ENCODE measurements at places on chromosomes 7 and 10.

GRCh38 chr7:114428211-114428610, 13.6 kb downstream of the FOXP2 start:
- no peak for DNase-seq

- DNase-seq, result no peak
These were observed 88.3 kb downstream of the NRCAM start for GRCh38 chr7:108367946-108368345.

GRCh38 chr10:17228091-17229015, at the start of gene VIM:
Gene VIM (plus strand): TSS chr10:17228241. CDS start chr10:17229423, 1,182 bp downstream.
- DNase-seq, result peak; percentile 10

- DNase-seq, result no peak
These were observed 277.8 kb downstream of the EXOC4 start for GRCh38 chr7:133530682-133531081.

DNA sequence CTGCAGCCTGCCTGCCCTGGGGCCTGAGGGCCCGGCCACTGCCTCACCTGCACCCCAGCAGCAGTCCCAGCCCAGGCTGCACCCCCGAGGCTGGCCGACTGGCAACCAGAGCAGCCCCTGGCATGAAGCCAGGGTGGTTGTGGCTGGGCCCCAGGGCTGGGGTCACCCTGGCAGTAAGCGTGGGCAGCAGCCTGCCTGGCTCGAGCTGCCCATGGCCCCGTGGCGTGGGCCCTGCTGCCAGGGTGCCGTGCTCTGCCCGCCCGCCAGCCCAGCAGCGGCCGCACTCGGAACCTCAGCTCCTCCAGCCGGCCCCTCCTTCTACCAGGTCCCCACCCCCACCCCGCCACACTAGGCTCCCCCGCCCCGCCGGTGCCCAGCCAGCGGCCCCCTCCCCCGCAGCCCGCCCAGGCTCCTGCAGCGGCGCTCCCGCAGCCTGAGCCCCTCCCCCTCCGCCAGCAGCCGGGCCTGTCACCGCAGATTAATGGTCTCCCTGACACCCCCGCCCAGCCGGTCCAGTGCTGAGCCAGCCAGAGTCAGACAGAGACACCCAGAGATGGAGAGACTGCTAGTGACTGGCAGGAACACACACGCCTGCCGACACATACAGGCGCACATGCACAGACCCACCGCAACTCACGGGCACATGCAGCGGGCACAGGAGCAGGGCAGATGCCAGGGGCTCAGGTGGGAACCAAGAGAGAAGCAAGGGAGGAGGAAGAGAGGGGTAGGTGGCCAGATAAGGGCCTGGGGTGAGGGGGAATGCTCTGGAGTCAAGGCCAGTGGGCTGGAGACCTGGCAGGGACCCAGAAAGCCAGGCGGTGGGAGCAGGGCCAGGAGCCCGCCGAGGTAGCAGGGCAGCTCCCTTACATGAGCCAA, 22.4 kb downstream of the KCNH2 start:
- DNase-seq, result peak; percentile 82

DNA sequence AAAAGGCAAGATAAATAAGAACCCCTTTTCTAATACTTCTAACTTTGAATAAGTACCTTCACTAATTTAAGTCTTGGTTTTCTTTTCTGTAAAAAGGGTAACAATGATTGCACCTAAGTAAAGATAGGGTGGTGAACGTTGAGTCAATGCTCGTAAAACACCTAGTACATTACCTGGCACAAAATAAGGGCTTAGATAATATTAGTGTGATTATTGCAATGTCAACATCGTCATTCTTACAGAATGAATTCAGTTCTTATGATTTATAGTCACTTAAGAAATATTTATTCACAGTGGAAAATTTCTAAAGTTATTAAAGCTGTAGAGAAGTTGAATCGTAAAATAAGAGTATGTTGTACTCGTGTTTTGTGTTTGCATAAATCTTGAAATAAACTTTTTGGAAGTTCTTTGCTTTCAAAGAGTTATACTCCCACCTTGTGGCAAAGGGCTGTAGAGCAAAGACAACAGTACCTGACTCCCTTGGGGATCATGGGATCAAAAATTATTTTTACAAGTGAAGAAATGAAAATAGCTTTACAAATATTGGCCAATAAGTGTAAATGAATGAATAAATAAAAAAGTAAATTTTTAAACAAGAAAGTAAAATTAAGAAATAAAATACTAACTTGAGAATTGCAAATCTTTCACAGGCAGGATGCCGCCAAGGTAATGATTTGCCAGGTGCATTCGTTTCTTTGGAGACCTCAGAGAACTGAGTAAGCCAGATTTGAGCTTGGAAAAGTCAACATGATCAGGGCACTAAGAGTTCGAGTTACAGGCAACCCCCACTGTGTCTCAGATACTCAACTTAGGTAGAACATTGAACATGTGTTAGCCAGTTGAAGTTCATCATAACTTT, 285.8 kb upstream of the CACNA2D1 start:
- DNase-seq, result no peak

DNA sequence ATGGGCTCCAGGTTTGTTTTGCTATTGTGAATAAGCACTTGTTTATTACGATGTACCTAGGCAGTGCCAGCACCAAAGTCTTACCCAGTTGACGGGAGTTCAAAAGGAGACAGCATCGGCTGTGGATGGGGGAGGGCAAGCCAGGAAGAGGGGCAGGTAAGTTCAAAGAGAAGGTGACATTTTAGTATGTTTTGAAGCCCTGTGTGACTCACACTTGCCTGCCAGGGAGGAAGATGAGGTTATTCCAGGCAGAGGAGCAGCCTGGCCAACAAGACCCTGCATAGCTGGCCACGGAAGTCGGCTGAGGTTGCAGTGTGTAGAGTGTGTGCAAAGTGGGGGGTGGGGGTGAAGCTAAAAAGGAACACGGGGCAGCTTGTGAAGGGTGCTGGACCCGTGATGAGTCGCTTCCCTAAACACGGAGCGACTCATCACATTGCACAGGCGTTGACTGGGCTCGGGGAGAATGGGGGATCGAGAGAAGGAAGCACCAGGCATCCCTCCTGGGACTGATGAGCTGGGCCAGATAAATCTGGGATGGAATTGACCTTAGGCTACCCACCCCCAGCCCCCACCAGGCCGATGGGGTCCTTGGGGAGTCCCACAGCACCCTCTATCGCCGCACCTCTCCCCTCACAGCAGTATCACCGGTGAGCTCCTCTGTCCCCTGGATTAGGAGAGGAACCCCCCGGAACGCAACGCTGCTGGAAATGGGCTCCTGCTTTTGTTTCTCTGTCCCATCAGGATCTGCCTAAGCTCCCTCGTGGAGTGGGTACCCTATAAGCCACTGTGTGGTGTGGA, 97.9 kb upstream of the IKZF1 start:
- no peak for DNase-seq

DNA sequence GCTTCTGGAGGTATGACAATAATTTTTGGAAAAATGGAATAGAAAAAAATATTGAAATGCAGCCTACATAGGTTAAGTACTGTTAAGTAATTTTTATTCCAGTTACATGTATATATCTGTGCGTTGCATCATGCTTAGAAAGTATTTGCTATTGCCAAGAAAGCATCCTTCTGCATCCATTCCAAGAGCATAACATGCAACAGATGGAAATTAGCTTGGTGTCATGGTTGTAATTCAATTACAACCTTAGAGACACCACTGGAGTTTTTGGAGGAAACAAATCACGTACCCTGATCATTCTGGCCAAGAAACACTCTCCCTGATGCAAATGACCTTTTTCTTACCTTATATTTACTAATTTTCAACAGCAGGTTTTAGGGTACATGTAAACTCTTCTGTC, 1.7 kb downstream of the AKR1B1 start:
- DNase-seq, result no peak

DNA sequence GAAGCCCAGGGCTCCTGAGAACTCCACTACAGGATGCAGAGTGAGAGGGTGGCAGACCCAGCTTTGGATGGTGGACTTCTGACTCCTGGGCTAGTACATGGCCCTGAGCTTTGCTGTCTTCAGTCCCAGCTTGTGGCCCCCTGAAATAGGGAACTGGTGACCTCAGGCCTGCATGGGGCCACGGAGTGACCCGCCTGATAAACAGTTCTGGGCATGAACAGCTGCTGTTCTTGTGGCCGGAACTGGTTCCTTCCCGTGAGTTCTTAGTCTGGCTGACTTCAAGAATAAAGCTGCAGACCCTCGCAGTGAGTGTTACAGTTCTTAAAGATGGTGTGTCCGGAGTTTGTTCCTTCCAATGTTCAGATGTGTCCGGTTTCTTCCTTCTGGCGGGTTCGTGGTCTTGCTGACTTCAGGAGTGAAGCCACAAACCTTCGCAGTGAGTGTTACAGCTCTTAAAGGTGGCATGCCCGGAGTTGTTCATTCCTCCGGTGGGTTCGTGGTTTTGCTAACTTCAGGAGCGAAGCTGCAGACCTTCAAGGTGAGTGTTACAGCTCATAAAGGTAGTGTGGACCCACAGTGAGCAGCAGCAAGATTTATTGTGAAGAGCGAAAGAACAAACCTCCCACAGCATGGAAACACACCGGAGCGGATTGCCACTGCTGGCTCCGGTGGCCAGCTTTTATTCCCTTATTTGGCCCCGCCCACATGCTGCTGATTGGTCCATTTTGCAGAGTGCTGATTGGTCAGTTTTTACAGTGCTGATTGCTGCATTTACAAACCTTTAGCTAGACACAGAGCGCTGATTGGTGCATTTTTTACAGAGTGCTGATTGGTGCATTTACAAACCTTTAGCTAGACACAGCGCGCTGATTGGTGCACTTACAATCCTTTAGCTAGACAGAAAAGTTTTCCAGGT, 268.0 kb downstream of the ZEB1 start:
- no peak for DNase-seq

DNA sequence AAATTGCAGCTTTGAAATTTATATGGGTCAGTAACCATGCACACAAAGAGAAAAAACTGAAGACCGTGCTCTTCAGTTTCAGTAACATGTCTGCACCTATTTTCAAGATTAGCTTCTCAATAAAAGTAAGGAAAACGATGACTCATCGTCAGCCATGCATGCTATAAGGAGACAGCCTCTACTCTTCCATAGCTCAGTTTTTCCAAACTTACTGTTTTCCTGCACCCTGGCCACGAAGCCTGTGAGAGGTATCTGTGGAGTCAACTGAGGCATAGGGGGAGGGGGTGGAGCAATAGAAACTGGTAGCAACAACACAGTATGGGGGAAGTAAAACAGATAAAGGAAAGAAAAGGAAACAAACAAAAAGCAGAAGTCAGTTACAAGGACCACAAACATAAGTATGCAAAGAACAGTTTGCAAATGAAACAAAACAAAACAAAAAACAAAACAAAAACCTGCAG, 58.0 kb downstream of the PDSS1 start:
- DNase-seq, result peak; percentile 26

GRCh38 chr10:72483471-72483870, 128.8 kb upstream of the DNAJB12 start:
- no peak for DNase-seq

DNA sequence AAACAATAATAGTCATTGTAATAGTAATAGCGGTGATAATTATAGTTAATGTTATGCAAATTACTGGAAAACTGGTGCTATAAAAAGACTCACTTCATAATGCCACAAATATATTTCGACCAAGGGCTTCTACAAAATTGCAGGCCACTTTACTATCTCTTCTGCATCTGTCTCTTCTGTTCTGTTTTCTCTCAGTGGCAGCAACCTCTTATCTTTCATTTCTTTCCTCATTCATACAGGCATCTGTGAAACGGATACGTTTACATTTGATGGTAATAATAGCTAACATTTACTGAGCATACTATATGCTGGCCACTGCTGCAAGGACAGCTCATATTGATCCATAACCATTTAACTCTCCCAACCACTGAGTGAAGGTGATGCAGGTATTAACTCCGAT, 537.4 kb upstream of the PFKP start:
- no peak for DNase-seq

DNA sequence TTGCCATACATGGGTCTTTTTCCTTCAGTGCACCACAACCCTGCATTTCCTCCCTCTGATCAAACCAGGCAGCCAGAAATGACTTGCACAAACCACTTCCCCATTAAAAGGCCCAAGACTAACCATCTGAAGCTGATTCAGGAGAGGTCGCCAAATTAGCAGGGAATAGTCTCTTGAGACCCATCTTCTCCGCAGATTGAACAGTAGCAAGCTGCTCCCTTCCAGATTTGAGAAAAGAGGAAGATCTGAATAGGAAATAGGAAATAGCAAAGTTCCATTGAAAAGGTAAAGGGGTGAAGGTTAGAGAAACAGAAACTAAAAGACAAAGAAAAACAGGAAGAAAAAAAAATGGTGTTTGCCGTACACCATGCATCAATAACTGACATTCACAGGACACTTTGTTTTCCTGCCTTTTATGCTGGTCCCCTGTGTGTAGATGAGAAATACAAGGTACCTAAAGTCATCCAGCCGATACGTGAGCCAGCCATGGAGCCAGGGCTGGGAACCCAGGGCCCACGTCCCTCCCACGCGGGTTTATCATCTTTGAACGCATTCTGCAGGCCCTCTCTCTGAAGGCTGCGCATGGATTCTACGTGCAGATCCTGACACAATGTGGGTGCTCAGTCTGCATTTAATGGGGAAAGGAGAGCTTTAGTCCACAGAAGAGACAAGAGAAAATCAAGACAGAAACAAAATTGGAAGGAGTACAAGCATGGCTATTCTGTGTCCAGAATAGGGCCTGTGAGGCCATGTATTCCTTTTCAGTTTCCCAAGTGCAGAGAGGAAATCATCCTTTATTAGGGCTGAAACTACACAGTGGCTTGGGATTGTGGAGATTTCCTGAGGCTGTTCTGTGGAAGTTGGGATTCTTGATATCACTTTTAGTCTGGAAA, 268.4 kb upstream of the NPVF start:
- no peak for DNase-seq

DNA sequence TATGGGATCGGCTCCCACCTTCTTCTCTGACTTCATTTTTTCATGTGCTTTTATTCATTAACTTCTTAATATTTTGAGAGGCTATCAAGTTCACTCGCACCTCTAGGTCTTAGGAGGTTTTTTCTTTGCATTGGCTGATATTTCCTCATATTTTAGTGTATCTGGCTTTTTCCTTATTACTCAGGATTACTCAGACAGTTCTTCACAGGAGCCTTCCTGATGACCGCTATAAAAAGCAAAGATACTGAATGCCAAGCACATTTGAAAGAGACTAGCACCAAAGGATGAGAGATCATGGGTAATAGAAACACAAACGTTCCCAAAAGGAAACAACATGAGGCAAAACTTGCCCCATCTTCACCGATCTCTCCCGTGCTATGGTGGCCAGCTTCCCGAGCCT, 409.2 kb upstream of the KLF6 start:
- DNase-seq, result no peak

- no peak for DNase-seq
These were observed 29.1 kb downstream of the EPC1 start for GRCh38 chr10:32317795-32318357.

- no peak for DNase-seq
These were observed 95.5 kb downstream of the ZMYND11 start for GRCh38 chr10:230758-231157.

GRCh38 chr7:151647874-151648273, 128.2 kb upstream of the RHEB start:
- DNase-seq, result no peak

GRCh38 chr7:150923196-150923595, 54.9 kb downstream of the KCNH2 start:
- no peak for DNase-seq

- DNase-seq, result no peak
These were observed 120.9 kb upstream of the KAT6B start for GRCh38 chr10:74705358-74705980.

DNA sequence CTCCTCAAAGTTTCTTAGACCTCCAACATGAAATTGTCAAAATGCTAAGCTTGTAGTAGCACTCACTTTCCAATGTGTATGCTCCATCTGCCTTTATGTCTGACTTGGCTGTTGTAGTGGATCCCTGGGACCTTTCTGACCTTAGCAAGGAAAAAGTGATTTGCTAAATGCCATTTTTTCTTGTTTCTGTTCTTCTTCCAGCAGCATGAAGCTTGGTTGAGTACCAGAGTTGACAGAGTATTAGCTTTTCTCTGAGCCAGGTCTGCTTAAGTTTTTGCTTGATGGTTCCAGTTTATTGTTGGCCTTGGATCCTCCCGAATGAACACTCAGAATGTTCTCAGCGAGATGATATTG, 168.7 kb downstream of the SND1 start:
- DNase-seq, result no peak
